ENCODE measurements at places on chromosomes 2 and 18.
A peak's percentile ranks its signal among the peaks of the same experiment; 100 is the strongest.

GRCh38 chr2:16622399-16622968 lies 43.1 kb downstream of the CYRIA start:
- DNase-seq = no peak
- no peaks in the 10 kb centered on the region for H3K36me3 ChIP-seq
- H3K4me3 ChIP-seq = no peak overlapping the region
- H3K4me1 ChIP-seq = peaks cover 91% of the 10 kb centered on the region
- H3K27ac ChIP-seq = peak overlapping the region; percentile 82

DNA sequence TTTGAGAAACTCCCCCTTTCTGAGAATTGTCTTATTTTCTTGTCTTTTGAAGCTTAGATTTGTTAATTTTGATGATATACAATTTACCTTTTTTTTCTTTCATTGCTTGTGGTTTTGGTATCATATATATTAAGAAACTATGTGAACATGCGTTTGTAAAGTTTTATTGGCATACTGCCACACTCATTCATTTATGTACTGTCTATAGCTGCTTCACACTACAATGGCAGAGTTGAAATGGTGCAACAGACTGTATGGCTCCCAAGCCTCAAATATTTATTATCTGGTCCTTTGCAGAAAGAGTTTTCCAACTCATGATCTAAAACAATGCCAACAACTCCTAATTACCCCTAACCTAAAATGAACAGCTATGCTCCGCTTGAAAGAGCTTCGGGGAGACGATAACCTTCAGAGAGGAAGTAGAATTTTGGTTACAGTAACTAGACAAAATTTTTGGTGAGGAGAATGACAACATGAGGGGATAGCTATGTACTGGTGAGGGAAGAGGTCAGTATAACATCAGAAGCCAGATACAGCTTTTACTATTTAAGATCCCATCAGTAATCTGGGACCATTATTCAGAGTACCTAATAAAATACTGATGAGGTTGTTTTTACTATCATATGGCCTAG lies 16.1 kb downstream of the PPP3R1 start:
- no peak overlapping the region for H3K4me3 ChIP-seq
- 0 out of 2 replicates have a peak, but pooled peaks cover 4% of the 10 kb centered on the region for H3K4me1 ChIP-seq
- no peaks in the 10 kb centered on the region for H3K27me3 ChIP-seq
- no peak overlapping the region for H3K27ac ChIP-seq
- DNase-seq = no peak

DNA sequence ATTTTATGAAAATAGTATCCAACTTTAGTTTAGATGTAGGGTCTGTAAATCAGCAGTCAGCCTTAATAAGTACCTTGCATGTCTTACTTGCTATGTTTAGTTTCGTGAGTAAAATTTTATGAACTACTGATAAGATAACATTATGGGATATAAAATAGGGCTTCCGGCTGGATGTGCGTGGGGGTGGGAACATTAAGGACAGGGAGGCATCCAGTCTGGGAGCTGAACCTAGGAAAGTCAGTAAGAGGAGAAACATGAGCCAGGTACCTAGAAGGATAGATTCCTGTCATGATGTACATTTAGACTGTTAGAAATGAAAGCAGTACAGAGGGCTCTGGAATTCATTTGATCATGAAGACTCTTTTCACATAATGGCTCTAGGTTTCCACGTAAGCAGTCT lies 12.7 kb upstream of the KCNJ13 start:
- no peak overlapping the region for H3K4me3 ChIP-seq
- H3K27ac ChIP-seq = no peak overlapping the region
- no peak for DNase-seq

DNA sequence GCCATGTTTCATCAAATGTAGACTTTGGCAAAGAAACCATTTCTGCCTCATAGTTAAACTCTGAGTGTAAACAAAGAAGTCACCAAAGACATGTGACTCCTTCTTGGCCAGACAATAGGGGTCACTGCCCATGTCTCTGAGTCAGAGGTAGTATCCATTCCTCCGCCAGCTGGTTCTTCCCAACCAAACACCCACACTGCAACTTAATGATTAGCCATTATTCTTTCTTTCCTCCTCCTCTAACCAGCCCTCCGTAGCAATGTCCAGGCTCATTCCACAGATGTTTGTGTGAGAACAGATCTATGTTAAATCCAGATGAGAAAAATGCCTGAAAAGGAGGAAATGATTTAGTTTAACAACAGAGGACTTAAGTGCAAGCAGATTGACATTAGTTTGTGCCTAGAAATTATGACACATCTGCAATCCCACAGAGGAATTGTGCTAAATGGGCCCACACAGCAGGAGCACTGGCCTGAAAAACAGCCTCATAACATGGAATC lies 127.9 kb upstream of the SH3BP4 start:
- H3K4me1 ChIP-seq = peaks cover 54% of the 10 kb centered on the region
- no peak overlapping the region for H3K4me3 ChIP-seq
- no peaks in the 10 kb centered on the region for H3K27me3 ChIP-seq
- H3K27ac ChIP-seq = peak overlapping the region; percentile 46
- DNase-seq = peak; percentile 77

- H3K4me1 ChIP-seq = no peaks in the 10 kb centered on the region
- no peak for DNase-seq
- H3K36me3 ChIP-seq = no peaks in the 10 kb centered on the region
- H3K4me3 ChIP-seq = no peak overlapping the region
- H3K27me3 ChIP-seq = no peaks in the 10 kb centered on the region
Observed at GRCh38 chr2:165863810-165864261, 69.8 kb upstream of the GALNT3 start.

Measured in PC-9 (cell line).